ENCODE measurements at places on chromosomes 5 and 9.

GRCh38 chr5:100634937-100635534 is 99.9 kb downstream of the FAM174A start:
- DNase-seq: no peak

- DNase-seq: no peak
These were observed 55.8 kb downstream of the FOXD1 start for GRCh38 chr5:73392775-73393174.

DNA sequence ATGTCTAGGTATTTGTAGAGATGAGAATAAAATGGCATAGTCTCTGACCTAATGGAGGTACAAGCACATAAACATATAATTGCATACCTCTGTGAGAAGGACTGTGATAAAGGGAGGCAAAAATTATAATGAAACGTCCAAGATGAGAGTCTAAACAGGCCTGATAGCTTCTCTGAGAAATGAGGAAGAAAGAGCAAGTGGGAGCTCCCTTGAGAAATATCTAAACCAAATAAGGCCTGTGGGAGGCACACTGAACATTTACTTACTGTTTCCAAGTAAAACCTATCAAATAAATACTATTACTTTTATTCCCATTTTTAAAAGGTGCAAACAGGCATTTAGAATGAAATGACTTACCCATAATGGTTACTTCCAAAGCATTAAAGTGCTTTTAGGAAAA is 125.6 kb upstream of the PAPPA start:
- no peak for DNase-seq

- DNase-seq: peak; percentile 57
These were observed 75.0 kb downstream of the STK10 start for GRCh38 chr5:172113036-172113435.

DNA sequence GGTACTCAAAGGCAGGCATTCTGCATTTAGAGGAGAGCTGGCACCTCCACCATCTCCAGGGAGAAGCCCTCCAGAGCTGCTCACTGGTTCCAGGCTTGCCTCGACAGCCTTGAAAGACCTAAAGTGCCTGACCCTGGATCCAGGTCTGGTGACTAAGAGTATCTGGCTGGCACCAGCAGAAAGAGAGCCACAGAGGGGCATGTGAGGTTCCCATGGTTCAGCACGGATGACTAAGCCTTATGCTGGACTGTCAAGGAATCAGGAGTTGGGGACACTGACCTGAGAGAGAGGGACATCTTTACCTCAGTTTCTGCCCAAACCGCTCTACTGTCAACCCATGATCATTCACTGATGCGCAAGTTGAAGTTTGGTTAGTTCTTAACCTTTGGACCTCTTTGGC is 3.0 kb downstream of the ACTL7A start:
- no peak for DNase-seq

DNA sequence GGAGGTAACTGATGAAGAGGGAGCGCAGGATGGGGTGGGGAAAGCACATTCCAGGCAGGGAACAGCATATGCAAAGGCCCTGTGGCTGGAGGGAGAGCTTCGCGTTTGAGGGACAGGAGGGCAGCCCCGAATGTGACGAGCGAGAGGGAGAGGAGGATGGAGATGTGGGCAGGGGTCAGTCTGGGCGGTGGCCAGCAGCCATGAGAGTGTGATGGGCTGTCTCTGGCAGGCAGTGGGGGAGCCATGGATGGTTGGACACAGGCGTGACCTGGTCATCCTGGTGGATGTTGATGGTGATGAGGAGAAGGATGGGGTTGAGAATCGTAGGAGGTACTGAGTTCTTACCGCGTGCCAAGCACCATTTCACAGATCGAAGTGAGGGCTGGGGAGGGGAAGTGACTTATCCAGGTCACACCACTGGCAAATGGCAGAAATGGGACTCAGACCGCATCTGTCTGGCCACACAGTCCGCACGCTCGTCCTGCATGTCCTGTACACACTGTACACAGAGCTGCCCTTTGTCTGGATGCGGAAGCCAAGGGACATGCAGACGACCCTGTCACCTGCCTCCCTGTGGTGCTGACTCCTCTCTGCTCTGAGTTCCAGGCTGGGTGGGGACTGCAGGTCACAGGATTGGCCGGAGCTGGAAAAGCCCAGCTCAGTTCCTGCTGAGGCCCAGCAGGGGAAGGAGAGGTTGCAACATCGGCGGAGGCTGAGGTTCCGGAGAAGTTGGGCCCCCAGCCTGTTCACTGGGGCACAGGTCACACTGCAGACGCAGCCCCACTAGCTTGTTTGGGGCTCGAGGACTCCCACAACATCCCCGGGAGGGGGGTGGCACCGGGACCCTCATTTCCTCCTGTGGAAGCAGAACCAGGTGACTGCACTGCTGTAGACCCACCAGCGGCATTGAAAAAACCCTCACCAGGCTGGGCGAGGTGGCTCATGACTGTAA is 165.6 kb upstream of the IER5L start:
- no peak for DNase-seq

DNA sequence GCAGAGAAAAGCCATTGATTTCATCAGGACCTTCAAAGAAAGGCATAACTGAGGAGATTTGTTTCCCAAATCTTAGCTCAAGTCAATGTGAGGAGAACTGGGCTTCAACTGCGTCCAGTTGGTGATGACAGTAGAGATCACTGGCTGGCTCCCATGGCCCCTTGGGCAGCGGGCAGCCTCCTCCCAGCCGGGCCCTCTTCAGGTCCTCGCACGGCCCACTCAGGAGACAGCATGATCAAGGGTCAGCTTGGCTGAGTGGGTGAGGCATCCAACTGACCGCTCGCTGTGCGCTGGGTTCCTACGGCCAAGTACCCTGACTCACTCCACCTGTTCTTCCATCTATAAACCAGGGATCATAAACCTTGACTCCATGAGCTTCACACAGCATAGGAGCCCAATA is 274.0 kb downstream of the NSG2 start:
- DNase-seq: no peak
